ENCODE measurements at places on chromosomes 12 and 14.

DNA sequence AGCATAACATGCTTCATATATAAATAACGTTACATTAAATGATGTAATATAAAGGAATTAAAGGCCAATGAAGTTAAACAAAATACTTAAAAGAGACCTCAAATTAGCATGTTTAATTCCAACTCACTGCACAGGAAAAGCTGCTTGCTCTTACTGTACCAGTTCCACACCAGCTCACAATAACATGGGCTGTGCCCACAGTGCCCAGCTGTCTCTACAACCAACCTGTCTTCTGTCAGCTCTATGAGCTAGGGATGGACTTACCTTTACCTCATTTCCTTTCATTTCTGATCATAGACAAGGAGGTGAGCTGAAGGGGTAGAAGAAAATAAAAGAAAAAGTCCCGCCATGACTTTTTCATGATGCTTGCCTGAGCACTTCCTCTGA lies 64.8 kb downstream of the NKX2-1 start:
- no peak for DNase-seq

- DNase-seq, result no peak
Measured at GRCh38 chr12:7642876-7643309, 22.8 kb downstream of the APOBEC1 start.

DNA sequence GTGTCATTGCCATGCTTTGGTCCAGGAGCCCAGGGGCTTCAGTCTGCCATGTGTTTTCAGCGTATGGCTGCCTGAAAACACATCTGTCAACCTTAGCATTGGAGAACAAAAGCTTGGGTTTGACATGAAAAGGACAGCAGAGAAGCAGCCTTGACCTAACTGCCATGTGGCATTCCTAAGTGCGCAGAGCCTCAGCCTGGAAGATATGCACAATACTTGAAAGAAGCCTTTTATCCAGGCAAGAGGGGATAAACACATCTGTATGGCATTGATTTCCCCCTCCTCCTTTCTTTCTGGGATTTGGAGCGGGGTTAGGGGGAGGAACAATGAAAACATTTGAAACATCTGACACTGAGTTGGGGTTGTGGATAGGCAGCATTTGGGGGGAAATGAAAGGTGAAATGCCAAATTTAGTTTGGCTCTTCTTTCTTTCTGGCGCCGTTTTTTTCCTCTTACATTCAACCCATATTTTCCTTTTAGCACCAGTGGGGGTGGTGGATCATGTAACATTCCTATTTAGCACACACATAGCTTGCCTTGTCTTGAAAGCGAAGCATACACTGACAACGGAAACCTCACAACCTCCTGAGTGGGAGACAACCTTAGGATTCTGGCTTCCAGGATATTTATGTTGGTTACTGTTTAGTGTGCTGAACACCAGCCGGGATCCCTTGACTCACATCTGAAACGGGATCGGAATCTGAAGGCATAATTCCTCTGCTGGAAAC lies 177.0 kb downstream of the C12orf75 start:
- no peak for DNase-seq

DNA sequence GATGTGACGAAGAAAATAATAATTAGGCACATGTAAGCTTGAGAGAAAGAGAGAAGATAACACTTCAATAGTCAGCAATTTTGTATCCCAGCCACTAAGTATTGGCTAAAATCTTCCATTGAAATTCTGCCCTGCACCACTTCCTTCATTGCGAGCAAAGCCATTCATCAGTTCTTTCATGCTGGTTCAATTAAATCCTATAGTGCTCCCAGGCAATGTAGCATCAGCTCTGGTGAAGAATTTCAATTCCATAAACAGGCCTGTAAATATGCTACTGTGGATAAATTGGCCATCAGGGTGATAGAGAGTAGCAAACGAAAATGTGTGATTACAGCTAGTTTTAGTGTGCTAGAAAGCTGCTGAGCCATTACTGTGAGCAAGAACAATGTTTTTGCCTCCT lies 24.7 kb downstream of the RPL10L start:
- no peak for DNase-seq

GRCh38 chr12:123934016-123934620 lies 38.5 kb downstream of the CCDC92 start:
- DNase-seq, result no peak

- DNase-seq, result no peak
Measured at GRCh38 chr12:120064054-120064940, 52.3 kb downstream of the RAB35 start.

- no peak for DNase-seq
Measured at GRCh38 chr12:19529951-19530636, 90.8 kb downstream of the AEBP2 start.

DNA sequence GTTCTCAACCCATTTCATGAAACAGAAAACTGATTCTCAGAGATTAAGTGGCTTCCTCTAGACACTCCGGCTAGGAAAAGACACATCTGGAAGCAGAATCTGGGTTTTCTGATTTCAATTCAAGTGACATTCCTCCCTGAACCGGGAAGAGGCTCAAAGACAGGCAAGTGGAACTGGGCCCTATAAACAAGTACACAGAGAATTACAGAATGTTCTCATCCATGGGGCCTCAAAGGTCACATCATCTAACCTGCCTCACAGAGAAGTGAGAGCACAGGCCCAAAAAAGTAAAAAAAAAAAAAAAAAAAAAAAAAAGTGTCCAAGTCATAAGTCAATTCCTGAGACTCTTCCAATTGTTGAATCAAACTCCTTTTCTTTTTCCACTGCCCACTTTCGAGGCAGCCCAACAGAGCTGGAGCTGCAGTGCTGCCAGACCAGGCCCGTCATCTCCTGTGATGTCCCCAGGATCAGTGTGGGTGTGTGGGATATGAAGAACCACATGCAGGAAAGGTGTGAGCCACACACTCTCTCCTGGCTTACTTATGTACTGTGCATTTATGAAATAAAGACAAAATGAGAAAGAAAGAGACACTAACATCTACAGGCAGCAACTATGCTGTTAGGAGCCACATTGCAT lies 2.8 kb upstream of the KRT1 start:
- DNase-seq, result no peak

- no peak for DNase-seq
Measured at GRCh38 chr14:51430633-51431032, 190.6 kb downstream of the TMX1 start.

- no peak for DNase-seq
Measured at GRCh38 chr12:131130311-131130911, 176.7 kb downstream of the ADGRD1 start.

Measured in stimulated activated CD8-positive, alpha-beta memory T cell treated with anti-CD3 and anti-CD28 coated beads, Interleukin-4, amount 100 ng/mL, for 4 hours (primary cell).